ENCODE measurements at places on chromosomes 2 and 18.

DNA sequence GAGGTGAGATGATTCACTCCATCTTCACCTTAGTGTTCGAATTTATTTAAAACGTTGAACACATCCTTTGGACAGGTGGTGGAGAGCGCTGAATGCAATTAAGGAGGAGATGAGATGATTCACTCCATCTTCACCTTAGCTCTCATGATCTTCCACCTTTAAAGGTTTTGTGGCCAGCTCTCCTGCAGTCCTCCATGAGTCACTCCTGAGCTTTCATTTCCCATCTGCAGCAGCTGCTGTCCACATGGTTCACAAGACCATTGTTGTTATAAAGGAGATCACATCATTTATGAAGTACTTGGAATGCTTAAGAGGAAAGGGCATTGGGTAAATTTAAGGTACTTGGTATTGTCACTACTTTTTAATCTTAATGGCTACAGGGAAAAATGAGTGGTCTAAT, 298.5 kb downstream of the PAX3 start:
- no peak for DNase-seq

DNA sequence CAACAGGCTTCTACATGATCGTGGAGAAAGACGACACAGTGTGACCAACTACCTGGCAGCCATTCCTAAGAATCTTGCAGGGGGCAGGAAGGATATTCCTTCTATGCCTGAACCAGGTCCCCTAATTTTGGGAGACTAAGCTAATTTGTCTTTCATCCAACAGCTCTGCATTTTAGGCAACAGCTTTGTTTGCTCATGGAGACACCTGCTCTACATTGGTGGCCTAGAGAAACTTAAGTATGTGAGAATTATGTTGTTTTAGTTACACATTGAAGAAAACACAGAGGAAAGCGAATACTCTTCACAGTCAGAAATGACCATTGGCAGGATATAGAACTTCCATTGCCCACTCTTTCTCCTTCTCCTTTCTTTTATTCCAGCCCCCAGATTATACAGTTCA, 75.2 kb downstream of the ASXL3 start:
- DNase-seq, result no peak

DNA sequence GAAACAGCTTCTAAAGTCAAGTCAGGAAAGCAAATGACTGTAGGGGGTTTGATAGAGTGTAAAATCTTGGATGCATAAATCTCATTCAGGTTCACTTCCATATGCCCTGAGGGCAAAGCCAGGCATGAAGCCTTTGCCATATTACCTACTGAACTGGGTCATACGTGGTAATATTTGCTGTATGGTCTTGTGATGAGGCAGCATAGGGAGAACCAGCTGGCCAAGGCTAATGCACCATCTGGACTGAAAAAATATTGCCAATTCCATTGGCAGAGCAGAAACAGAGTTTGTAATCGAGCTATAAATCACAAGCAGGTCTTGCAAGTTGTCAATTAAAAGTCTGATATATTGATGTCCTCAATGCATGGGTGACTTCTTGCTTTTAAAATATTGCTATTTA, 243.8 kb downstream of the ERBB4 start:
- DNase-seq, result no peak

GRCh38 chr2:101597347-101597944, 100.1 kb upstream of the MAP4K4 start:
- DNase-seq, result no peak

DNA sequence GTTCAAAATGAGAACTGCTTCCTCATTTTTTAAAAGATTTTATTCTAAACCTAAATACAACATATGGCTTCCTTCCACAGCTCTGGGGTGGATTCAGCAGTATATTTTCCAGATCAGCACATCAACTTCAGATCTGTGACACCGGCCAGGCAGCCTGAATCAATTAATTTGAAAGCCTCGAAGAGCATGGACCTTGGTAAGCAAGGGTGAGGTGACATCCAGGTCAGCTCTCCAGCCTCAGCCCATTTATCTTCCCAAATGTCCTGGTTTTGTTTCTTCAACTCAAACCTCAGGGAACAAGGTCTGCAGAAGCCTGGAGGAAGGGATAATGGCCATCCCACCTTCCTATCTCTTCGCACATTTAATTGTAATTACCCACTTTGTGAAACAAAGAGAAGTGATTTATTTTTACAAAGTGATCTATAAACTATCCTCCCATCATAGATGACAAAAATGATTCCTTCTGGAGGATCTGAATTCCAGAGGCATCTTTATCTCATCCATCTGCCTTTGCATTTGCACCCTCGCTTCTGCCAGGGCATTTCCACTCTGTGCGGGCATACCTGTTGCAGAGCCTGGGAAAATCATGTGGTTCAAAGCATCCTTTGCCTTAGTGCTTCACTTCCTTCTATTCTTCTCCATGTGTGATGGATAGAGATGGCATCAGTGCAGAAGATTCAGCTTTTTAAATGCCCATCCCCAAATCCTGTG, 489.0 kb upstream of the NRP2 start:
- DNase-seq, result no peak

DNA sequence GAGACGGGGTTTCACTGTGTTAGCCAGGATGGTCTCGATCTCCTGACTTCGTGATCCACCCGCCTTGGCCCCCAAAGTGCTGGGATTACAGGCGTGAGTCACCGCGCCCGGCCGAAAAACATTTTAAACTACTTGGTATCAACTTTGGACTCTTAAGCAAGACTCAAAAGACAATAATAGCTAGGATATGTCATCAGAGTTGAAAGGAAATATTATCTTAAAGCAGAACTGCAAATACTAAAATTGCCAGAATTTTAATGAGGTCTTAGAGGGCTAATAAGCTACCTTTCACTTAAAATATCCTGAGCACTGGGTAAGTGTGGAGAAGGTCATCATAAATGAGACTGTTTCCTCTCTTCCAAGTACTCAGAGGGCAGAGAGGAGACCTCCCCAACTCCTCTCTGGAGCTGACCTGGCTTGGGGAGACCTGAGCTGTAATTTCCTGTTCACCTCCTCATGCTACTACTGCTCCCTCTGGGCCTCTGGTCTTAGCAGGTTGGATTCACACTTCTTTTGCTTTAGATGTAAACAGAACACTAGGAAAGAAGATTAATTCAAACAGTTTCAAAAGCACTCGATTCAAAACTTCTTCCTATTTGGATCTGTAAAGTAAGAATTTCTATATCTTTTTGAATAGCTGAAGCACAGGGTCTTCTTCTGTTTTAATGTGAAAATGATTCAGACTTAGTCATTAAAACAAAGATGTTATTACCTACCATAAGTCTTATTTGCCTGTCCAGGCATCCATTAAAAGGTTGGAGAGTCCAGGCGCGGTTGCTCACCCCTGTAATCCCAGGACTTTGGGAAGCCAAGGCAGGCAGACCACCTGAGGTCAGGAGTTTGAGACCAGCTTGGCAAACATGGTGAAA, 16.5 kb downstream of the CNRIP1 start:
- no peak for DNase-seq

- DNase-seq, result no peak
These were observed 7.8 kb upstream of the RAB12 start for GRCh38 chr18:8601277-8602032.

DNA sequence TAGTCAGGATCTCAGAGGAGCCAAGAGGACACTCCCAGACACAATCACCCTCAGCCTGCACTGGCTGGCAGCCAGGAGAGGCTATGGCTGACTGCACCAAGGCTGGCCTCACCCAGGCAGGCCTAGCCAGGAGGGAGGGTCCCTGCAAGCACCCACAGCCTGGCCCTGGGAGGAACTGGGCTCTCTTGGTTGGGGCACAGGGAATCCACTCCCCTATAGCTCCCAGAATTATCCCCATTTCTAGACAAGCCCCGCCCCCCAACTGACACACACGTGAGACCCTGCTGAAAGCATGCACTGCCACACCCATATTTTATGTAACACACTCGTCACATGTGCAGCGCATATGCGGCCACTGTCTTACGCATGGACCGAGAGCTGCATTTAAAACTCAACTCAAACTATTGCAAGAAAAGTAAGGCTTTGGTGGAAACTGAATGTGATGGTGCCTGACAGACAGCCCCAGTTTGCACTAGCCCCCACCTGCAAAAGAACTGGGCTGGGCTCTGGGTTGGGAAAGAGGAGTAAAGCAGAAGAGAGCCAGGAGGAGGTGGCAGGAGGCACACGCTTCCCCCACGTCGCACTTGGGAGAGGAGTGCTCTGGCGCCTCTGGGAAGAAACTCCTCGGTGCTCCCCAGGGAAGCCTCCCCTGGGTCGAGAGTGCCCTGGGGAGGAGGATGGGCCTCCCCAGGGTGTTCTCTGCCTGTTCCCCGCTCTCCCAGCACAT, 28.9 kb upstream of the ARHGEF4 start:
- DNase-seq, result no peak

Data from activated CD8-positive, alpha-beta memory T cell treated with anti-CD3 and anti-CD28 coated beads for 1 hour (primary cell).